ENCODE measurements at places on chromosomes 12 and 14. TPM values are rescaled to one million over a fixed set of nuclear protein-coding genes. Genes with fewer than 3 reads are reported as not detected.

FANCM gene
- total RNA-seq, result 11.1 TPM

- H3K4me3 ChIP-seq, result no peak overlapping the region
- H3K4me1 ChIP-seq, result no peaks in the 10 kb centered on the region
- H3K27me3 ChIP-seq, result no peaks in the 10 kb centered on the region
- no peaks in the 10 kb centered on the region for H3K36me3 ChIP-seq
- H3K27ac ChIP-seq, result no peak overlapping the region
Measured at GRCh38 chr14:85947461-85948139, 417.7 kb downstream of the FLRT2 start.

GRCh38 chr14:75011356-75011994 is 8.8 kb downstream of the EIF2B2 start:
- no peak overlapping the region for H3K4me3 ChIP-seq
- no peak overlapping the region for H3K27ac ChIP-seq
- no peaks in the 10 kb centered on the region for H3K4me1 ChIP-seq
- H3K27me3 ChIP-seq, result no peaks in the 10 kb centered on the region

DNA sequence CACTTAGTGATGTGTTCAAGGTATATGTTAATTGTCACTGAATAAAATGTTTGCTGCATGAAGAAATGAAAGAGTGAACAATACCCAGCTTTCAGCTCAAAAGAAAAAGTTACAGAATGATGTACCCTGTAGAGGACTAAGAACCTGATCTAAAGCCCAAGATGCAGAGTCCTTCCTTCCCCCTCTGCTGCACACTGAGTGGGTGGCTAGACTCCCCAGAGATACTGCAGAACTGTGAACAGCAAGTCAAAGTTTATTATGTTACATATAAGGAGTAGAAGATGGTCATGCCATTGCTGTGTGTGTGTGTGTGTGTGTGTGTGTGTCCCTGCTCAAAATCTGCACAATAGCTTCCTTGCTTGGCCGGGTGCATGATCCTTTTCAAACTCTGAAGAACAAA is 83.9 kb downstream of the RPAP3 start:
- H3K27ac ChIP-seq, result no peak overlapping the region
- H3K27me3 ChIP-seq, result no peaks in the 10 kb centered on the region
- no peaks in the 10 kb centered on the region for H3K4me1 ChIP-seq
- DNase-seq, result no peak

- H3K4me1 ChIP-seq, result peaks cover 10% of the 10 kb centered on the region
- H3K27me3 ChIP-seq, result peaks cover 16% of the 10 kb centered on the region
- H3K36me3 ChIP-seq, result no peaks in the 10 kb centered on the region
- H3K4me3 ChIP-seq, result no peak overlapping the region
Measured at GRCh38 chr12:7054925-7055324, 5.6 kb upstream of the C1S start.
